ENCODE measurements at places on chromosomes 3 and 15. TPM values are rescaled to one million over a fixed set of nuclear protein-coding genes. Genes with fewer than 3 reads are reported as not detected.

DNA sequence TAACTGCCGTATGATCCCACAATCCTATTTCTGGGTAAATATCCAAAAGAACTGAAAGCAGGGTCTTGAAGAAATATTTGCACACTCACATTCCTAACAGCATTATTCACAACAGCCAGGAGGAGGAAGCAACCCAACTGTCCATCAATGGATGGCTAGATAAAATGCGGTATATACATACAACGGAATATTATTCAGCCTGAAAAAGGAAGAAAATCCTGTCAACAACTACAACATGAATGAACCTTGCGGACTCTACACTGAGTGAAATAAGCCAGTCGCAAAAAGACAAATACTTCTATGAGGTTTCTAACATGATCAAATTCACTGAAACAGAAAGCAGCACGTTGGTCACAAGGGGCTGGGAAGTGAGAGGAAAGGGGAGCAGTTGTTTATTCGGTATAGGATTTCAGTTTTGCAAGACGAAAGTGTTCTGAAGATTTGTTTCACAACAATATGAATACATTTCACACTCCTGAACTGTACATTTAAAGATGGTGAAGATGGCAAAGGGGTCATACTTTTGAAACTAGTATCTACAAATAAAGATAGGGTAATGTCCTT lies 6.2 kb downstream of the DLG1 start:
- peaks cover 3% of the 10 kb centered on the region for H3K36me3 ChIP-seq
- no peak for DNase-seq
- H3K27me3 ChIP-seq = no peaks in the 10 kb centered on the region
- no peak overlapping the region for H3K27ac ChIP-seq

GRCh38 chr3:12892840-12893189 lies 51.5 kb upstream of the RPL32 start:
- no peak overlapping the region for H3K4me3 ChIP-seq
- H3K27me3 ChIP-seq = peaks cover 10% of the 10 kb centered on the region
- no peak for DNase-seq

DNA sequence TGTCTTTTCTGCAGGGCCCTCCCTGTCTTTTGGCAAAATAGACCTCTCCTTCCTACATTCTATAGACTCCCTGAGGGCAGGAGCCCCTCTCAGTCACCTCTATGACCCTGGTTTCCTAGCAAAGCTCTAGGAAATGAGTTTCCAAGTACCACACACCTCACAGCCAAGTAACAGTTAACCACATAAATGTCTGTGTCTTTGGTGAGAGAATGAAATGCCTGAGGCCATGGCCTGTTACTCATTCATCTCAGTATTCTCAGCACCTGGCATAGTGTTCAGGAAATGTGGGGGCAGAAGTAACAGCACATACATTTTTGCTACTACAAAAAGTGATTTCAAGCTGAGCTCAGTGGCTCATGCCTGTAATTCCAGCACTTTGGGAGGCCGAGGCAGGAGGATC lies 21.0 kb downstream of the RFT1 start:
- peaks cover under 1% of the 10 kb centered on the region for H3K36me3 ChIP-seq
- H3K27me3 ChIP-seq = no peaks in the 10 kb centered on the region
- no peak for DNase-seq
- peak overlapping the region; percentile 8 for H3K4me3 ChIP-seq
- peak overlapping the region; percentile 52 for H3K27ac ChIP-seq

DNA sequence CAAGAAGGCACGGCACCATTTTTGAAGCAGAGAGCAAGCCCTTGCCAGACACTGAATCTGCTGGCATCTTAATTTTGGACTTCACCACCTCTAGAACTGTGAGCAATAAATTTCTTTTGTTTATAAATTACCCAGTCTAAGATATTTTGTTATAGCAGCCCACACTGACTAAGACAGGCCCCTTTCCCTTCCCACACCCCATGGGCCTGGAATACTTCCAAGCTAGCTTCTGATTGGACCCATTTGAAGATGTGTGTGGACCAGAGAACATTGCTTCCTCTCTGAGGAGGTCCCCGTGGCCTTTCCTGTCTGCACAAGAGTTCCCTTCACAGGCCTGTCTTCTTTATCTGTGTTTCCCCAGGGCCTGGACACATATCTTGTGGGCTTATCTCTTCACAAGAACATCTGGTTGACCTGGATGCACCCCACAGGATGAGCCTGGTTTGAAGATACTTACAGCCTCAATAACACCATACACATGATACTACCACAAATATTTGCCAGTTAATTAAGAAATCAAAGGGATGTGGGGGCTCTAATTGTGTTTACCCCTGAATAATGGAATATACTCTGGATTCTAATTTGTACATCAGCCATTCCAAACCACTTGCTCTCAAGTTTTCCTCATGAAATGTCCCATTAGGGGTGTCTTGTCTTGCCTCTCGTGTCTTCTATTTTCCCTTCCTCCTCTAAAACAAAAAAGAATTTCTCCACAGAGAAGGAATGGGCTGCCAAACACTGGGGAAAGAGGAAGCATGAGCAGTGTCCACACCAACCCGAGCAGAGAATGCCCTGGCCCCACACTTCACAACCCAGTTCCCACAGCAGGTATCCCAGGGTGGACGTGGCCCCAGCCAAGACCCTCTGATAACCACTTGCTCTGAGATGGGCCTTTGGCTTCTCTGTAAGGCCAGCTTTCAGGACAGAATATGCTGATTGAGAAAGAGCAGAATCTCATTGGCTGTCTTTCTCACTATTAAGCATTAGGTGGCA lies 42.5 kb downstream of the GLB1 start:
- no peak overlapping the region for H3K4me3 ChIP-seq
- DNase-seq = no peak
- H3K4me1 ChIP-seq = peaks cover 3% of the 10 kb centered on the region
- H3K36me3 ChIP-seq = peaks cover 17% of the 10 kb centered on the region
- no peak overlapping the region for H3K27ac ChIP-seq
- H3K27me3 ChIP-seq = no peaks in the 10 kb centered on the region

- H3K27me3 ChIP-seq = peaks cover 22% of the 10 kb centered on the region
- H3K4me3 ChIP-seq = no peak overlapping the region
- H3K27ac ChIP-seq = no peak overlapping the region
- no peaks in the 10 kb centered on the region for H3K36me3 ChIP-seq
Observed at GRCh38 chr3:14823910-14824629, 5.3 kb downstream of the FGD5 start.

GRCh38 chr3:123387532-123387931 lies 61.4 kb downstream of the ADCY5 start:
- H3K27ac ChIP-seq = no peak overlapping the region
- no peaks in the 10 kb centered on the region for H3K36me3 ChIP-seq
- no peak for DNase-seq
- no peak overlapping the region for H3K4me3 ChIP-seq
- peaks cover 12% of the 10 kb centered on the region for H3K27me3 ChIP-seq

- H3K4me3 ChIP-seq = no peak overlapping the region
- peaks cover 3% of the 10 kb centered on the region for H3K36me3 ChIP-seq
- no peak overlapping the region for H3K27ac ChIP-seq
- no peaks in the 10 kb centered on the region for H3K4me1 ChIP-seq
- no peak for DNase-seq
Observed at GRCh38 chr3:31754575-31755278, 222.0 kb downstream of the STT3B start.

- no peaks in the 10 kb centered on the region for H3K27me3 ChIP-seq
- no peaks in the 10 kb centered on the region for H3K36me3 ChIP-seq
- no peak overlapping the region for H3K4me3 ChIP-seq
- DNase-seq = no peak
Observed at GRCh38 chr3:177382944-177383343, 185.7 kb upstream of the TBL1XR1 start.

GRCh38 chr3:10753964-10754363 lies 62.1 kb upstream of the SLC6A11 start:
- no peak overlapping the region for H3K4me3 ChIP-seq
- H3K4me1 ChIP-seq = peaks cover 23% of the 10 kb centered on the region
- H3K27ac ChIP-seq = no peak overlapping the region
- H3K36me3 ChIP-seq = no peaks in the 10 kb centered on the region
- no peak for DNase-seq

GRCh38 chr3:89227218-89227617 lies 119.8 kb downstream of the EPHA3 start:
- no peaks in the 10 kb centered on the region for H3K4me1 ChIP-seq
- no peak overlapping the region for H3K4me3 ChIP-seq
- no peaks in the 10 kb centered on the region for H3K27me3 ChIP-seq
- H3K36me3 ChIP-seq = no peaks in the 10 kb centered on the region

DNA sequence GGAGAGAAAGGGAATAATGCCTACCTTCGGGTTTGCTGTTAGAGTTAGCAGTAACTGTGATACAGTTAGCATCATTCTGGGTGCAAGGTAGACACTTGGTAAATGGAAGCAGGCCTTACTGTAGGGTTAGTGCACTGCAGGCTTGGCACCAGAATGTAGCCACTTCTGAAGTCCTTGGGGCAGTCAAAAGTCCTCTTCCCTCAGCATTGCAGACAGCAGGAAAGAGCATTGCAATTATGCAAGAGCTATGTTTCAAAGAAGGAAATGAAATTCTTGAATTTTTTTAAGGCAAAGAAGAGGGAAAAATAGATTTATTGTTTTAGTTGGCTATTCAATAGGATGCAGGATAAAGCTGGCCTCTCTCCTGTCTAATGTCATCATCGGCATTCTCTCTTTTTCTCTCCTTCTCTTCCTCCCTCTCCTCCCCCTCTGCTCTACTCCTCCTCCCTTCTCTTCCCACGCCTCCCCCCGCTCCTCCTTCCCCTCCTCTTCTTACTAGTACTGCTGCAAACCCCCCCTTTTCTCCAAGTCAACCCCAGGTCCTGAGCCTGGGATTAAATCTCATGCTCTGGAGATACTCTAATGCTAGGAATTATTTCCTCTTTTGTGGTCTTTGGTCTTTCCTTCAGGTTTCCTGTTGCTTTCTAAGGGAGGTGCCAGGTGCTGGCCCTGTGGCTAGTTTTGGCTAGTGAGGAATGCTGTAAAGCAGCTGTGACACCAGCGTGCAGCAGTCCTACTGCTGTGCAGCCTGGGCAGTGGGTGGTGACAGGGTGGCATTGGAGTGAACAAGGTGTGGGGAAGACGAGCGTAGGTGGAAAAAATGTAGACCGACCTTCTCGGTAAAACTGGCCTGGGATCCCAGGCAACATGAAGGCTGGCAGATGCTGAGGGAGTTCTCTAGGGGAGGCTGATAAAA lies 21.7 kb downstream of the EEFSEC start:
- no peaks in the 10 kb centered on the region for H3K36me3 ChIP-seq
- H3K4me3 ChIP-seq = no peak overlapping the region
- no peak for DNase-seq
- no peaks in the 10 kb centered on the region for H3K27me3 ChIP-seq

- H3K4me1 ChIP-seq = no peaks in the 10 kb centered on the region
- H3K4me3 ChIP-seq = no peak overlapping the region
- H3K36me3 ChIP-seq = no peaks in the 10 kb centered on the region
- DNase-seq = no peak
Observed at GRCh38 chr3:27905625-27906024, 183.5 kb upstream of the EOMES start.

The RPL4 gene
- polyA plus RNA-seq = 4,989 TPM

The CNTN3 gene
- polyA plus RNA-seq = 0.06 TPM

The XYLB gene
- polyA plus RNA-seq = 1.8 TPM

The CLDN1 gene
- 218 TPM for polyA plus RNA-seq

The NTRK3 gene
- not detected for polyA plus RNA-seq

The SERPINI2 gene
- polyA plus RNA-seq = not detected

The SLC22A13 gene
- 0.54 TPM for polyA plus RNA-seq

The MAGEL2 gene
- polyA plus RNA-seq = not detected

The TF gene
- polyA plus RNA-seq = 0.30 TPM

The CA12 gene
- polyA plus RNA-seq = 101 TPM
